Activated naive CD8-positive, alpha-beta T cell treated with anti-CD3 and anti-CD28 coated beads, Interleukin-2, amount 10 ng/mL, durations not matched to agents 7 days and 5 days (primary cell): ENCODE measurements at places on chromosomes 6 and 20. TPM values are rescaled to one million over a fixed set of nuclear protein-coding genes. Genes with fewer than 3 reads are reported as not detected.

DNA sequence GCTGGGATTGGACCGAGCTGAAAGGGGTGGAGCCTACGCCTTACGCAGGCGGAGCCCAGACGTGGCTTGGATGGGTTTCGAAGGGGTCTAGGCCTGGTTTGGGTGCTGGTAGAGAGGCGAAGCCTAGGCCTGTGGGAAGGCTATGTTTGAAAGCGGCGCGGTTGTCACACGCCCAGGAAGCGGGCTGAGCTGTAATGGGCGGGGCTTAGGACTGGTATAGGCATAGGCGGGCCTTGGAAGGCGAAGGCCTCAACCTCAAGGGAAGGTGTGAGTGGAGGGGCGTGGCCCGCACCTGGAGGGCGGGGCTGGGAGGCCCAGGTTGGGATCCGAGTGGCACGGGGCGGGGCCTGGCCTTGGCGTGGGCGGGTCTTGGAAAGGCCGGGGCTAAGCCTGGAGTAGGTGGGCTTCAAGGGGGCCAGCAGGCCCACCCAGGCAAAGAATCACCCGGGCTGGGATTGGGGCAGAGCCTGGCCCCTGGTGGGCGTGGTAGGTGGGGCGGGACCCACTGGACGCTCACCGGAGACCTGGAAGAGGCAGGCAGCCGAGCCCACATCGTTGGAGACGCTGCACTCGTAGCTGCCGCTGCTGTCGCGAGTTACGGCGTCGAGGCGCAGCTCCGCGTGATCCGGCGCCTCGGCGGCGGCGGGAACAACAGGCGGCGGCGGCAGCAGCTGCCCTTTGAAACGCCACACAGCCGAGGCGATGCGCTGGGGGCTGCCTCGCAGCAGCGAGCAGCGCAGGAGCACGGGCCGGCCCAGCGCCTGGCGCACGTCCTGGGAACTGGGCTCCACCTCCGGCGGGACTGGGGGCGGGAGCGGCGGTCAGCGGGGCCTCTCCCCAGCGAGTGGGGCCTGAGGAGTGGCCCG is 49.0 kb downstream of the MDGA1 start:
- no peak overlapping the region for H3K4me3 ChIP-seq
- peak overlapping the region; percentile 5 for H3K27ac ChIP-seq
- H3K36me3 ChIP-seq = peaks cover 12% of the 10 kb centered on the region
- peak; percentile 60 for DNase-seq

DNA sequence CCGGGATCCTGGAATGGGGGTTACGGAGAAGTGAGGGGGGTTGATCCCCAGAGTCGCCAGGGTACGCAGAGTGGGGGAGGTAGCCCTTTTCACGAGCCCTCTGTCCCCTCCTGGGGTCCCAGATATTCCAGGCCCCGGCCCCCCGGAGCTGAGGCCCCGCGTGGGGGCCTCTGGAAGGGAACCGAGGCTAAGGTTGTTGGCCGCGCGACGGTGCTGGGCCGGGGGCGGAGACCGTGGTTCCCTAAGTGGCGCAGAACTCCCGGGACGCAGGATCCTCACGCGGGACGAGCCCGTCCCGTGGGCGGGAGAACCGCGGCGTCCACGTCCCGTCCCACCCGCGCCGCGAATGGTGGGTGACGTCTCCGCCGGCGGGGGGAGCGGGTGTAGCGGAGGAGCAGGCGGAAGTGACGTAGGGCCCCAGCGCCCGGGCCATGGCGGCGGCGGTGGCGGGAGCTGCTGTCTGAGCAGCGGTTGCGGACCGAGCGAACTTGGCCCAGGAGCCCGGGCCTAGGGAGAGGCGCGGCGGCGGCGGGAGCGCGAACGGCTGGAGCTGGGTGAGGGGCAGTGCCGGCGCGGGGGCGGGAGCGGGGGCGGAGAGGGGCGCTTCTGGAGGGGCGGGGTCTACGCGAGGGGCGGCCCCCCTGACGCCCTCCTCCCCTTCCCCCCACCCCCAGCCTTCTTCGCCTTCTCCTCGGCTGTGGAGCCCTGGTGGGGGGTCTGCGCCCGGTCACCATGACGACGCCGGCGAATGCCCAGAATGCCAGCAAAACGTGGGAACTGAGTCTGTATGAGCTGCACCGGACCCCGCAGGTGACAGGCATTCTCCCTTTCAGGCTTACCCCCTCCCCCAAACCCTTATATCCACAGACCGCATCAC is at the start of gene RING1:
RING1 (plus strand) TSS at position 410 of the 877 bp plus-strand sequence; CDS start at position 733, 323 bp downstream.
- H3K4me1 ChIP-seq = peaks cover 39% of the 10 kb centered on the region
- H3K27ac ChIP-seq = peak within 1 kb of the TSS; percentile 94
- H3K27me3 ChIP-seq = peaks cover 8% of the 10 kb centered on the region
- DNase-seq = peak; percentile 92
- H3K36me3 ChIP-seq = peaks cover 11% of the 10 kb centered on the region

DNA sequence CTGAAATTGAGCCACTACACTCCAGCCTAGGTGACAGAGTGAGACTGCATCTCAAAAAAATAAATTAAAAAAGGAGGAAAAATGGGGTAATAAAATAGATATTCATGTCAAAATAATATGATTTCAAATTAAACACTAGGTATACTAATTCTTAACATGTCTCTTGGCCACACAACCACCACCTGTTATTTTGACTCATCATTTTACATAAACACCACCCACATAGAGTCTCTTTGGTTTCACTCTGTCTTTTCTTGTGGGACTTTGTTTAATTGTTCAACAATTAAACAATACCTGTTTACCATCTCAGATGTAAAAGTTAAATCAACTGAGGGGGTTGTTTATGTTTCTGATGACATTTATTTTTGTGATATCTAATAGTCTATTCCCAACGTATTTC is 476.8 kb upstream of the ADGRB3 start:
- H3K36me3 ChIP-seq = no peaks in the 10 kb centered on the region
- H3K4me1 ChIP-seq = no peaks in the 10 kb centered on the region
- H3K27ac ChIP-seq = no peak overlapping the region
- no peak overlapping the region for H3K4me3 ChIP-seq
- DNase-seq = no peak
- H3K27me3 ChIP-seq = no peaks in the 10 kb centered on the region

GRCh38 chr6:34378470-34378869 is 14.0 kb downstream of the NUDT3 start:
- H3K36me3 ChIP-seq = peaks cover 6% of the 10 kb centered on the region
- H3K4me3 ChIP-seq = no peak overlapping the region
- DNase-seq = no peak

- no peak overlapping the region for H3K27ac ChIP-seq
- H3K4me1 ChIP-seq = peaks cover 4% of the 10 kb centered on the region
- H3K27me3 ChIP-seq = peaks cover 15% of the 10 kb centered on the region
Observed at GRCh38 chr20:43762911-43763310, 36.1 kb upstream of the GTSF1L start.

DNA sequence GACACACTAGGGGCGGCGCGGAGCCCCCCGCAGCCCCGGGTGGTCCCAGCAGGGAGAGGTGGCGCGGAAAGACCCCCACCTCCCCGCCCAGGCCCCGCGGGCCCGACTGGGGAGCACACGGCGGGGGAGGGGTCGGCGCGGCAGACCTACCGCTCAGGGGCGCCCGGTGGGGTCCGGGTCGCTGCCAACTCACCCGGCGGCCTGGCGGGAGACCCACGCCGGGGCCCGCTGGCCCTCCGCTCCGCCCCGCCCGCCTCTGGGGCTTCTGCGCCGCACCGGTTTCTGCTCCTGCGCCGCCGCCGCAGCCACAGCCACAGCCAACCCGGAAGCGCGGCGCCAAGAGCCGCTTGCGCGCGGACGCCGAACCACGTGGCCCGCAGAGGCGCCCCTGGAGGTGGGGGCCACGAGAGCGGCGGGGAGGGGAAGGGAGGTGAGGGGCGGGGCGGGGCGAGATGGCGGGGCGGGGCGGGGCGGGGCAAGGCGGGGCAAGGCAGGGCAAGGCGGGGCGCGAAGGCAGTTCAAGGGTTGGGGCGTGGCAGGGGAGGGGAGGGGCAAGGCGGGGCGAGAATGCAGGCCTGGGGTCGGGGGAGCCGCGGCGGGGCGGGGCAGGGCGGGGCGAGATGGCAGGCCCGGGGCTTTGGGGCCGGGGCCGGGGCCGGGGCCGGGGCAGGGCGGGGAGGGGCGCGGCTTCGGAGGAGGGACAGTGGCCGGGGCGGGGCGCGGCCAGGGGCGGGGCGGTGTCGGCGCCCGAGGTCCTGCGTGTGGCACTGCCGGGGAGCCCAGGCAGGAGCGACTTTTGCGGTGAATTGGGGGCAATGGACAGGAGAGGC is at the start of gene ZBTB24:
ZBTB24 (minus strand) TSS at position 315 of the 830 bp plus-strand sequence. CDS start 1,193 bp downstream, outside the sequence.
- peak within 1 kb of the TSS; percentile 89 for H3K27ac ChIP-seq
- H3K27me3 ChIP-seq = peaks cover 8% of the 10 kb centered on the region
- H3K36me3 ChIP-seq = peaks cover 28% of the 10 kb centered on the region
- peak within 1 kb of the TSS; percentile 93 for H3K4me3 ChIP-seq
- DNase-seq = peak; percentile 94

GRCh38 chr20:53597521-53598120 is 4.0 kb upstream of the ZNF217 start:
- no peak for DNase-seq
- H3K27ac ChIP-seq = peak overlapping the region; percentile 79
- peaks cover 11% of the 10 kb centered on the region for H3K36me3 ChIP-seq
- H3K4me3 ChIP-seq = peak overlapping the region; percentile 60

DNA sequence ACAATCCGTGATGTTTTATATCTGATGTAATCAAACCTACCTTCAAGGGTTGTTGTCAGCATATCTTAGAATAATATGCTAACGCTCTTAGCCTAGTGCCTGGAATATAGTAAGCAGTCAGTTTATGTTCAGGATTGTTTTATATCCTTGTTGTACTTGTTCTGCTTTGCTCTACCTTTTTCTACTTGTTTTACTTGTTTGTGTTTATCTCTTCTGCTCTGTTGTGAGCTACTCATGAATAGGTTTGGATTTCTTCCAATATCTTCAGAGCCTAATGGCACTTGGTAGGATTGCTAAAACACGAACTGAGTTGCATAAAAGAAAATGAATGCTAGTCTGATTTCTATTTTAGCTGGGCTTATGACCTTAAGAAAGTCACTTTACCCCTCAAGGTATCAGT is 40.1 kb downstream of the DNAH8 start:
- H3K4me3 ChIP-seq = no peak overlapping the region
- no peak overlapping the region for H3K27ac ChIP-seq
- H3K27me3 ChIP-seq = peaks cover 4% of the 10 kb centered on the region
- no peak for DNase-seq
- no peaks in the 10 kb centered on the region for H3K36me3 ChIP-seq

DNA sequence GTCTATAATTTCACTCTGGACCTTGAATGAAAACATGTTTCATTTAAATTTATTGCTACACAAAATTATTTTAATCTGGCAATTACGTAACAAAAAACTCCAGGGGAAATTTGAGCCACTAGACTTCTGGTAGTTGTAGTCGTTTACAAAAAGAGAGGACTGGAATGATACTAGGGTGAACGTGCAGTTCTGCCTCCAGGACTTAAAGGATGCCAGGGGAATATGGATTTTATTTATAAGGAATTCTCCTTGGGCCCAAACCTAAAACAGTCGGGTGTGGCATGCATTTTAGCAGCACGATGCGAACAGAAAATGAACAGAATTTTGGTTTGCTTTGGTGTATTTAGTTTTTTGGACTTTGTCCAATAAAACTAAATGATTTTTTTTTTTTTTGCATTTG is 76.9 kb downstream of the PRL start:
- H3K27me3 ChIP-seq = no peaks in the 10 kb centered on the region
- no peak for DNase-seq
- H3K4me3 ChIP-seq = no peak overlapping the region
- no peaks in the 10 kb centered on the region for H3K36me3 ChIP-seq
- H3K4me1 ChIP-seq = no peaks in the 10 kb centered on the region

GRCh38 chr6:4446982-4447381 is 311.6 kb upstream of the ECI2 start:
- H3K36me3 ChIP-seq = no peaks in the 10 kb centered on the region
- no peak for DNase-seq
- H3K27me3 ChIP-seq = peaks cover 3% of the 10 kb centered on the region

DNA sequence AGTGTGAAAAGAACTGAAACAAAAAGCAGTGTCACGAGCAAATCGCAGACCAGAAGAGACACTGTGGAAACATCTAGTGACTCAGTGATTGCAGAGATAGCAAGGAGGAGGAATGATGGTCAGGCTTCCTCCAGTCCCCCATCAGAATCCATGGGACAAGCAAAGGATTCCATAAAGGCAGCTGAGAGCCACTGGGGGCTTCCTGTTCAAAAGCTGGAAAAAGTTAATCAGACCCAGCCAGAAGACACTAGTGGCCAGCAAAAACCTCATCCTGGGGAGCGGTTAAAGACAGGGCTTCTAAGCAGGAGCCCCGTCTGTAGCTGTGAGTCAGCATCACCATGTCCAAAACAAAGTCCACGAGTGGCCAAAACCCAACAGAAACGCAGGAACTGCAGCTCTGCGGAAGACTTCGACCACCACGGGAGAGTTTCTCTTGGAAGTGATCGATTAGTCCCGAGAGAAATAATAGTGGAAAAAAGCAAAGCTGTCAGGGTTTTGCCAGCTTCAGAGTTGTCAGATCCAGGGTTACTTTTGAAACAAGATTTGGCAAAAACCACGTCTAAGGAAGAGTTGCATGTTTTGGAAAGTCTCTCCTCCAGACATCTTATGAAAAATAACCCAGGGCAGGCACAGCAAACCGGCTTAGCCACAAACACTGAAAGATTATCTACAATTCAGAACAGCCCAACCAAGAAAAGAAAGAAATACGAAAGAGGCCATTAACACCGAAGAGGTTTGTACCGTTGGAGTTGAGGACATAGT is 51.0 kb downstream of the JAG1 start:
- no peaks in the 10 kb centered on the region for H3K4me1 ChIP-seq
- no peak overlapping the region for H3K4me3 ChIP-seq
- peaks cover 10% of the 10 kb centered on the region for H3K36me3 ChIP-seq
- no peak overlapping the region for H3K27ac ChIP-seq
- no peaks in the 10 kb centered on the region for H3K27me3 ChIP-seq
- DNase-seq = no peak

The KCNQ2 gene
- total RNA-seq = 0.19 TPM

The GNMT gene
- 1.2 TPM for total RNA-seq

The ERVFRD-1 gene
- not detected for total RNA-seq

The BHLHE23 gene
- not detected for total RNA-seq

The C6orf58 gene
- total RNA-seq = not detected

The MYLK2 gene
- 0.39 TPM for total RNA-seq

The ISM1 gene
- total RNA-seq = 2.3 TPM

The PSORS1C2 gene
- not detected for total RNA-seq

The SRC gene
- 4.5 TPM for total RNA-seq

The SCRT2 gene
- not detected for total RNA-seq
